Neural progenitor cell (in vitro differentiated cells): ENCODE measurements at places on chromosomes 16 and 17. TPM values are rescaled to one million over a fixed set of nuclear protein-coding genes. Genes with fewer than 3 reads are reported as not detected.

GRCh38 chr17:20010099-20010863, 1.1 kb downstream of the SPECC1 start:
- peak overlapping the region; percentile 93 for H3K4me3 ChIP-seq
- no peaks in the 10 kb centered on the region for H3K36me3 ChIP-seq

GRCh38 chr16:77410449-77410848, 24.4 kb downstream of the ADAMTS18 start:
- H3K4me1 ChIP-seq, result no peaks in the 10 kb centered on the region
- DNase-seq, result no peak
- H3K27me3 ChIP-seq, result no peaks in the 10 kb centered on the region

DNA sequence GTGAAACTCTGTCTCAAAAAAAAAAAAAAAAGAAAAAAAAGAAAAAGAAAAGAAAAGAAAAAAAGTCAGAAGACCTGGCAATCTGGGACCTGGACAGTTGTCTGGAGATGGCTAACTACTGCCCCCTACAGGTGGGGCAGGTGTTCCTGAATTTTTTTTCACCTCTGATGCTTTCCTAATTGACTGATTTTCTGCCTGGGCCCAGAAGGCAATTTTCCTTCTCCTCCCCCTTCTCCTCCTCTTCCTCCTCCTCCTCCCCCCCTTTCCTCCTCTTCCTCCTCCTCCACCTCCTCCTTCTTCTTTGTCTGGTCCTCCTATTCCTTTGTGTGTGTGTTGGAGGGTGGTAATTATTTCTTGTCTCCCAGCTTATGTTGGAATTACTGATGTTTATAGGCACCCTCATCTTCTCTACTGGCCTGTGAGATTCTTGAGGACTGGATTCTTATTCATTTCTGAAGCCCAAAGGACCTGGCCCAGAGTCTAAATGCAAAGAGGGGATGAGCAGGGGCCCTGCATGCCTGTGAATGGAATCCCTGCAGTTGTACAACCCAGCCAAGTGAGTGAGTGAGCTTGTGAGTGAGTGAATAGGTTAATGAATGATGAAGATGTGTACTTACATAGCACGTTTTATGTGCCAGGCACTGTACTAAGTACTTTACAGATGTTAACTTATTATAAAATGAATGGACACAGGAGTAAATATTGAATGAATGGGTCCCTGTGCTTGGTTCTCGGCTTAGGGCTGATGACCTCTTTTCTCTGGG, 26.9 kb downstream of the IRX5 start:
- no peak overlapping the region for H3K4me3 ChIP-seq
- no peaks in the 10 kb centered on the region for H3K36me3 ChIP-seq
- no peaks in the 10 kb centered on the region for H3K27me3 ChIP-seq
- peak; percentile 32 for DNase-seq

- no peak overlapping the region for H3K4me3 ChIP-seq
- peaks cover 12% of the 10 kb centered on the region for H3K4me1 ChIP-seq
- no peak for DNase-seq
- no peaks in the 10 kb centered on the region for H3K27me3 ChIP-seq
These were observed 34.2 kb upstream of the GOSR2 start for GRCh38 chr17:46888727-46889126.

GRCh38 chr17:74118504-74118903, 85.0 kb upstream of the RPL38 start:
- no peaks in the 10 kb centered on the region for H3K36me3 ChIP-seq
- H3K27ac ChIP-seq, result no peak overlapping the region
- no peak overlapping the region for H3K4me3 ChIP-seq
- DNase-seq, result peak; percentile 79
- H3K27me3 ChIP-seq, result no peaks in the 10 kb centered on the region
- H3K4me1 ChIP-seq, result peaks cover 30% of the 10 kb centered on the region

GRCh38 chr17:5381542-5381941, 37.9 kb downstream of the NUP88 start:
- no peaks in the 10 kb centered on the region for H3K4me1 ChIP-seq
- H3K36me3 ChIP-seq, result peaks cover 29% of the 10 kb centered on the region
- H3K27ac ChIP-seq, result no peak overlapping the region
- no peak overlapping the region for H3K4me3 ChIP-seq
- no peak for DNase-seq

- H3K27me3 ChIP-seq, result no peaks in the 10 kb centered on the region
- peak; percentile 65 for DNase-seq
- no peaks in the 10 kb centered on the region for H3K36me3 ChIP-seq
- H3K4me3 ChIP-seq, result no peak overlapping the region
These were observed 135.5 kb upstream of the CRHR1 start for GRCh38 chr17:45648642-45649041.

GRCh38 chr17:72604518-72604917, 483.7 kb downstream of the SOX9 start:
- H3K36me3 ChIP-seq, result no peaks in the 10 kb centered on the region
- H3K4me3 ChIP-seq, result no peak overlapping the region
- peaks cover 10% of the 10 kb centered on the region for H3K4me1 ChIP-seq

DNA sequence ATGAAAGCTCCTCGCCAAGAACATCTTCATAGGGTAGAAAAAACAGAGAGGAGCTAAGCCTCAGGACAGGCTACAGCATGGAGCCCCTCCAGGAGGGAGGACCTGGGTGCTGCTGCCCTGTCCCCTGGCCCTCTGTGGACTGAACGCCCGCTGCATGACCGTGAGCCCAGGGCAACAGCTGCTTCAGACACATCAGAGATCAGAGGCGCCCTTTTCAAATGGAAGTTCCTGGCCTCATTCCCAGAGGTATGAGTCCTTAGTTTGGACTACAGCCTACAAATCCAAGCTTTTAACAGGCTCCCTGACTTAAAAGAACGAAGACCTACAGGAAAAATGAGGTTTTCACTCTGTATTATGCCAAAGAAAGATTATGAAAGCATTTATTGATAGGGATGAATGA, 48.5 kb downstream of the ZNF18 start:
- H3K27me3 ChIP-seq, result no peaks in the 10 kb centered on the region
- peaks cover 2% of the 10 kb centered on the region for H3K36me3 ChIP-seq
- peaks cover 5% of the 10 kb centered on the region for H3K4me1 ChIP-seq

- DNase-seq, result no peak
- H3K27me3 ChIP-seq, result no peaks in the 10 kb centered on the region
- H3K4me1 ChIP-seq, result peaks cover 24% of the 10 kb centered on the region
- no peak overlapping the region for H3K4me3 ChIP-seq
These were observed 10.4 kb downstream of the USB1 start for GRCh38 chr16:58011652-58012051.

DNA sequence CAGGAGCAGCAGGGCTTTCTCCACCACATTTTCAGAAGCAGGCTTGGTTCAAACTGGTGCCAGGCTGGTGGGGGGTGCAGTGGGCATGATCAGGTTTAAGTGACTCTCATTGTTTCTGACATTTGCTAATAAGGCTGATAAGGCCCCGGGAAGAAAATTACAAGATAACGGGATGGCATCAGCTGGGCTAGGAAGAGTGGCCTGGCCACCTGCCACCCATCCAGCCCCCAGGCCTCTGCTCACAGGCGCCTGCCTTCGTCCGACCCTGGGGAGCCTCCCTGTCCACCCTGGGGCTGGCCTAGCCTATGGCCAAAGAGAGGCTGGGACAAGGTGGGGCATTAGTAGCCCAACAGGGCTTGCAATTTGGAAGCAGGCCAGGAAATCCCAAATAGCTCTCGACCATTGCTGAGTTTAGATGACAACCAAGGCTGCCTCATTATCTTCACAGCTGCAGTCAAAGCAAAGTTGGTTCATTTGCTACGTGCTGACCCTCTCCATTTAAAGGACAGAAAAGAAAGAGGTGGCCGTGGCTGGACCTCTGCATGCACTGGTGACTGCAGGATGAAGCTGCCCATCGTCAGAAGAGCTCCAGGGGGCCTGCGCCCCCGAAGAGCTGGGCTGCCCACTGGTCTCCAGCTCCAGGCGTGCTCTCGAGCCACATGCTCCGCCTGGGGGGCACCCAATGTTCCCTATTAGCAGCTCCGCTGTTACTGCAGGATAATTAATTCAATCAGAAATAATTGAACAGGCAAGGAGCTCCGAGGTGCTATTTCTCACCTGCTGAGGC, 44.9 kb downstream of the PEMT start:
- H3K4me1 ChIP-seq, result peaks cover 8% of the 10 kb centered on the region
- no peak overlapping the region for H3K27ac ChIP-seq
- no peaks in the 10 kb centered on the region for H3K36me3 ChIP-seq
- no peak overlapping the region for H3K4me3 ChIP-seq

DNA sequence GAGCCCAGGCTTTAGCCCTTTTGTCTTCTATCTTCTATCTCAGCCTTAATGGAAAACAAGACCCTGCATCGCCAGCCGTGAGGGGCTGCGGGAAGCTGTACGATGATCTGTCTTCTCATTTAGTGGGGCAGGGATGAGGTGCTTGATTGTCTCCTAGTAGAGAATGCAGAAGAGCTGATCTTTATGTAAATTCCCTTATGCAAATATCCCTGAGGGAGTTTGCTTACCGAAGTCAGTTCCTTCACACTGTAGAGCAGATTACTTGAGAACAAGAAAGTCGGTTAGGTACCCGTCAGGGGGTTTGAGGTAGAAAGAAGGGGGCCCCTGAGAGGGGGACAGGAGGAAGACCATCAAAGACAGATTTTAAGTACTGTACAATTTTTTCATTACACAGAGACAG, 66.2 kb downstream of the IRF8 start:
- H3K36me3 ChIP-seq, result no peaks in the 10 kb centered on the region
- H3K27me3 ChIP-seq, result no peaks in the 10 kb centered on the region
- H3K27ac ChIP-seq, result no peak overlapping the region
- H3K4me1 ChIP-seq, result peaks cover 6% of the 10 kb centered on the region
- H3K4me3 ChIP-seq, result no peak overlapping the region
- no peak for DNase-seq

NPIPB2 gene
- total RNA-seq, result 7.3 TPM in 2 replicates

POLR3K gene
- total RNA-seq, result 9.2 and 11.0 TPM in 2 replicates

NFATC2IP gene
- 33.2 and 58.4 TPM in 2 replicates for total RNA-seq

PNMT gene
- 0.28 TPM in 1 of 2 replicates, not detected in the other for total RNA-seq

FSCN2 gene
- total RNA-seq, result 0.28 TPM in 1 of 2 replicates, not detected in the other

KRTAP2-3 gene
- not detected in 2 replicates for total RNA-seq
